Natural killer cell treated with Interleukin-12 subunit alpha and Interleukin-12 subunit beta and Interleukin-15 and Interleukin-18, amount 100 ng/mL, for 72 hours (primary cell): ENCODE measurements at places on chromosomes 12 and 14.
A peak's percentile ranks its signal among the peaks of the same experiment; 100 is the strongest.

GRCh38 chr14:60329274-60329673 is 80.3 kb downstream of the PPM1A start:
- DNase-seq, result no peak

GRCh38 chr12:16070113-16070512 is 159.0 kb downstream of the DERA start:
- no peak for DNase-seq

GRCh38 chr14:28373721-28374120 is 392.9 kb upstream of the FOXG1 start:
- no peak for DNase-seq

DNA sequence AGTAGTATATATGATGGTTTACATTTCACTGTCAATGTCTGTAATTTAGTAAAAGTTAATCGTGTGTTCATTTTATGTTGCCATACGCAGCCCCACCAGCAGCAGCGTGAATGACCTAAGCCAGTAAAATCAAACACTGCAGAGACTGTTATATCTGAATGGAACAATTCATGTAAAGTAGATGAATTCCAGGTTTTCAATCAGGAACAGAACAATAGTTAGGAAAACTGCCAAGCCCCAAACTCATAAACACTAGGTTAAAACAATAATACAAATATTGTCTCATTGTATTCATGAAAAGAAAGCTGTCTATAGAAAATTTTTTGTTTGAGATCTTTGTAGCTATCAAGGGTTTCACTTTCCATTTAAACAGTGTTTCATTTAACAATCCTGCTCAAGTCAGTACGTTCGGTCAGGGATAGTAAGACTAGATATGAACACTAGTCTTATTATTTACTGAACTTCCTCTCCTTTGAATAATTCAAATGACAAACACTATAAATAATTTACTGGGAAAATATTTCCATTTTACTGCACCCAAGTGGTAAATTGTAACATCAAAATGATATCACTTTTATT is 256.8 kb upstream of the FLRT2 start:
- no peak for DNase-seq

GRCh38 chr12:83826112-83826511 is 1086.5 kb downstream of the SLC6A15 start:
- no peak for DNase-seq

GRCh38 chr14:52175982-52176502 is 91.5 kb upstream of the PTGDR start:
- DNase-seq, result peak; percentile 85

DNA sequence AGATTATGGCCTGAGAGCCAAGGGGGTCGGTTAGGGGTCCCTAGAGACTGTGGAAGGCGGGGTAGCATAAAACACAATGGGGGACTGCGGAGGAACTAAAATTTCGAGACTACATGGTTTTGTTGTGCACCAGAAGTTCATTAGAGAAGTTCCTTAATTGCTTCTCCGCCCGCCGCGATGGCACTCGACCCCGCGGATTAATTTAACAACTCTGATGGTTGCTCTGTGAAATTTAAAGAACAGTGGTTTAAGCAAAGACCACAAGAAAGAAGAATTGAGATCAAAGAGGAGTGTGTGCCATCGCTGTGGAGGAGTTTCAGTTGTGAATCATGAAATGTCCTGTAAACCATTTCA is 1.4 kb upstream of the CCDC88C start:
- DNase-seq, result no peak

GRCh38 chr12:132955094-132956010 is 754 bp downstream of the ZNF605 start:
- DNase-seq, result no peak

GRCh38 chr12:11978726-11979384 is 91.9 kb upstream of the BCL2L14 start:
- no peak for DNase-seq

DNA sequence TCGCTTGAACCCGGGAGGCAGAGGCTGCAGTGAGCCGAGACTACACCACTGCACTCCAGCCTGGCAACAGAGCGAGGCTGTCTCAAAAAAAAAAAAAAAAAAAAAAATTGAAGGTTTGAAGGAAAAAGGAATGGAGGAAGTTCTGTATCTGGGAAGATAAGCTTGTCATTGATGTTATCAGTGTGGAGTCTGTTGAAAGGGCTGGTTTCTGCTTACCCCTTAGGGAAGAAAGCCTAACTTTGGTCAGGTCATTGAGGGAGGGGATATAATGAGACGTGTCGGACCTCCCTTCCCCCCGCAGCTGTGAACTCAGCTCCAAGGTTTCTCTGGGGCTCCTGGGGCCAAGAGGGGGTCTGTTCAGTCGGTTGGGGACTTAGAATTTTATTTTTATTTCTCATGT is 16.4 kb downstream of the DAO start:
- DNase-seq, result no peak

DNA sequence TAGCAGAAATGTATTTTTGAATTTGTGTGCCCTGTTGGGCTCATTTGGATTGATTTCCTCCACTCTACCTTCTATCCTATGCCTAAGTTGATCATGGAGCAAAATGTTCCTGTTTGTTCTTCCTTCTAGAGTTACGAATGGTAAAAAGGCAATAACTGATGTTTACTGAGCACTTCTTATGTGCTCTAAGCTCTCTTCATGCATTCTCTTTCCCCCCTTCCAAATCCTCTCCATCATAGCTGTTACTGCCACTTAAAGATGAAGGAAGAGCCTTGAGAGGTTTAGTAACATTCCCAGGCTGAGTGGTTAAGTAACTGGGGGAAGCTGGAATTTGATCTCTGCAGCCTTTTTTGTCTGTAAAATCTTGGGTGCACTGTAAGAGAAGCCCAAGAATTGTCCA is 60.1 kb downstream of the CHST11 start:
- no peak for DNase-seq

DNA sequence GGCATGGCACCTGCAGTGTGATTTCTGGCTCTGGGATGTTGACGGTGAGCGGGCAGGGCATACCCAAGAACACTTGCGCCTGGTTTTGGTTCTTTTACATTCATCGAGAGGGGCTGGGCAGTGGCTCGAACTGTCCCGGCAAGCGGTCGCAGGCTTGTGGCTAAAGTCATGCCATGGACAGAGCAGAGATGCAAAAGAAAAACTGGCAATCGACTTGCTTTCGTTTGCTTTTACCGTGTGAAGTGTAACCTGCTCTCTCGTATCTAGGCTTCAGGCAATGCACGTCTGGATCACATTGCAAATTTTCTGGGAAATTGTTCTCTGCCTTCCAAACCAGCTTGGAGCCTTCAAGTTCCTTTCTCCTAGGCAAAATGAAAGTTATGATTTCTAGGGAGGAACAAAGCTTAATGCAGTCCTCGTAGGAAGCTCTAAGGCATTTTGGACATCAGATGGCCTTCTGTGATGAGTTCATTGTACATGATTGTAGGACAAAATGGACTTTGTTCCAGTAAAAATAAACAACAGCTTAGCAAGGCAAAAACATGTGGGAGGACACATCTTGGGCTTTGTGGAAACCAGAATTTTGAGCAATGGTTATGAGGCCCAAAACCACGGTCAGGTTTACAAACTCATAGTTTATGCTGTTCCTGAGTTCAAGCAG is 18.3 kb downstream of the ADGRD1 start:
- no peak for DNase-seq

- no peak for DNase-seq
Measured at GRCh38 chr12:131403676-131404075, 307.2 kb upstream of the SFSWAP start.

- DNase-seq, result no peak
Measured at GRCh38 chr14:88598097-88598675, 35.3 kb downstream of the ZC3H14 start.

DNA sequence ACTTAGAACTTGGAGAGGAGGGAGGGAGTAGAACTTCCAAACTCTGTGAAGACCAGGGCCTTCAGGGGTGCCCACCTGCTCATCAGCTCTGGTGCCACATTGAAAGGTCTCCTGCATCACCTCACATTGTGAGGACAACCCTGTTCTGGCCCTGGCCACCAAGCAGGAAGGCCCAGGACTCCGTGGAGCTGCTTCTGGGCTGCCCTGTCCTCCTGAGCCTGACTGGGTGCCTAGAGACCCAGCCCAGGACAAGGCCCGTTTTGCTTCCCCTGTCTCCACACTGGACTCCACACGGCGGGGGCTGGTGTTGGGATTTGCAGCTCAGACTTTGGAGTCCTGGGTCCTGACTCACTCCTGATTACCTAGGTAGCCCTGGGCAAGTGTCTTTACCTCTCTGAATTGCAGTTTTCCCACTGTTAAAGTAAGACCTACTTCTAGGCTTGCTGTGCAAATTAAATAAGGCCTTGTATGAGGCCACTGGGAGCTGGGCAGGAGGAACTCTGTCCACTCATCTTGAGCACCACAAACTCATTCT is 12.5 kb upstream of the KRT82 start:
- no peak for DNase-seq

DNA sequence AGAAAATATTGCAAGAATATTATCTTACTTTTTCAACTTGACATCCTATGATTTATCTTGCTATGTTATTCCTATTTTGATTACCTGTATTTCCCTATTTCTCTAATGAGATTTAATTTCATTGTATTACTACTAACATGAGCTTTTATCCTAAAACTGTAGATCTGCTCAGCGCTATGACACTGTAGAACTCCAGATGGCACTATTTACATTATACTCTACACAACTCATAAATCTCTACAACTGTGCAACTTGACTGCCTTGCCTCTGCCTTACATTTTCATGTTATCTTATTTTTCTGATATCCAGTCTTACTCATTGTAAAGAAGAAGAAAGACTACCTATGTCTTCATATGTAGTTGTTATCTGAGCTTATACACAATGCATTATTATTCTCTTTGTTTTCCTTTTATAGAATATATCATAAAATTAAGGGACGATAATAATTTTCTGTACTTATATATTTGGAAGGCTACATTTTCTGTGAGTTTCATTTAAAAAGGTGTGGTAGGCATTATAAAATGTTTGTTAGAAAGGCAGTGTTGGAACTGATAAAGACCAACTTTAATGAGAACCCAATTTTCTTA is 24.1 kb downstream of the NUP37 start:
- no peak for DNase-seq

- DNase-seq, result no peak
Measured at GRCh38 chr12:65756267-65756666, 68.0 kb upstream of the HMGA2 start.

DNA sequence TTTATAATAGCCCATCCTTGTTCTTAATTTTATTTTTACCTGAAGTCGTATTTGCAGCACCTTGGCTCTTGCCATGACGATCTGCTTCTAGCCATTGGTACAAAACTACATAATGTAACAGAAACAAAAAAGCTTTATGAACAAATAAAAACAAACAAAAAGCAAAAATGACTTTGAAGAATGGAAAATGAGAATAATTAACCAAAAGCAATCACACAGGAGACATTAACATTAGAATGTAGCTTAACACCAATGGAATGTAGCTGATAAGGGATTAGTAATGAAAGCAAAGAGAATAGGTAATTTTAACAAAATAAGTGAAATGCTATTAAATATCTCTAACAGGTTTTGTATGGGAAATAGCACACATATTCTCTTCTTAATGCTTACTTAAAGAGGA is 91.4 kb downstream of the DENND5B start:
- DNase-seq, result no peak
